ENCODE measurements at places on chromosomes 12 and 14.

DNA sequence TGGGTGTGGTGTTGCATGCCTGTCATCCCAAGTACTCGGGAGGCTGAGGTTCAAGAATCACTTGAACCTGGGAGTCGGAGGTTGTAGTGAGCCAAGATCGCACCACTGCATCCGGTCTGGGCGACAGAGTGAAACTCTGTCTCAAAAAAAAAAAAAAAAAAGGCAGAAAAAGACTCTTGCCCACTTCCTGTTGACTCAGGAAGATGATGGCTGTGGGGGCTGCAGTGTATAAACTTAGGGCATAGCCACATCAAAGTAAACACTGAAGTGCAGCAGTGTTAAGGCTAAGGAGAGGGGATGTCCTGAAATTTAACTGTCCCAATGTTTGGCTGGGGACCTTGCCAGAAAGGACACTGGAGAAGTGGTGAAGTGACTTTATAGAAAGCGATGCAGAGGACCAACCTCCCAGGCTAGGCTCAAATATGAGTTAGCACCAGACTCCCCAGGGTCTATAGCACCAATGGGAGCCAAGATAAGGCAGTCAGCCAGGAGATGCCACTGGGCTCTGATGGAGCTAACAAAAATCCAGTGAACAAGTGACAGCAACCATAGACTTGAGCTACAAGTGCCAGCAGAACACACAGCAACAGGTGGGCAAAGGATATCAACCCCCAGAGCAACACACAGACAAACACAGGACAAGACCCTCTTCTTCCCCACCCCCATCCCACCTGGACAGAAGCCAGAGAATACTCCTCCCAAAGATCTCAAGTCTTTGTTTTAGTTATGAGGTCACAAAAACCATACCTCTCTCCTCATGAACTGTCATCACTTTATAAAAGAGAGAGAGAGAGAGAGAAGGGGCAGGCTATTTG, 28.0 kb downstream of the NELL2 start:
- DNase-seq = peak; percentile 34

GRCh38 chr12:128790221-128790620, 33.5 kb downstream of the SLC15A4 start:
- DNase-seq = no peak

- DNase-seq = peak; percentile 42
Measured at GRCh38 chr14:72904840-72905561, 11.1 kb upstream of the DPF3 start.

- DNase-seq = no peak
Measured at GRCh38 chr12:50647479-50647878, 116.4 kb upstream of the ATF1 start.

DNA sequence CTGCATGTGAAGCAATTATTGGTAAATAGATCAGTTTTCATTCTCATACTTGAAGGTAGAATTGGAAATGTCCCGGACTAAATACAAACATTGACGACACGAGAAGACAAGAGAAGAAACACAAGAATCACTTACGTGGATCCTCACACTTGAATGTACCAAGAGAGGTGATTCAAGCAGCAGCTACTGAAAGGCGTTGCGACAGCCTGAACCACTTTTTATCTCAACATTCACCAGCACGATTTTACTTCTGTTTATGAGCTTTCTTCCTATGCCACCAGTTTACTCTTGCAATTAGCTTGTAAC, 3.6 kb upstream of the FZD10 start:
- no peak for DNase-seq

- DNase-seq = no peak
Measured at GRCh38 chr14:97891515-97891914, 1094.3 kb downstream of the VRK1 start.
